Amniotic stem cell (primary cell): ENCODE measurements at places on chromosomes 2 and 18.

GRCh38 chr2:195945056-195945455, 123.6 kb downstream of the DNAH7 start:
- no peak for DNase-seq

GRCh38 chr2:27831279-27832050, 58.7 kb downstream of the RBKS start:
- no peak for DNase-seq

DNA sequence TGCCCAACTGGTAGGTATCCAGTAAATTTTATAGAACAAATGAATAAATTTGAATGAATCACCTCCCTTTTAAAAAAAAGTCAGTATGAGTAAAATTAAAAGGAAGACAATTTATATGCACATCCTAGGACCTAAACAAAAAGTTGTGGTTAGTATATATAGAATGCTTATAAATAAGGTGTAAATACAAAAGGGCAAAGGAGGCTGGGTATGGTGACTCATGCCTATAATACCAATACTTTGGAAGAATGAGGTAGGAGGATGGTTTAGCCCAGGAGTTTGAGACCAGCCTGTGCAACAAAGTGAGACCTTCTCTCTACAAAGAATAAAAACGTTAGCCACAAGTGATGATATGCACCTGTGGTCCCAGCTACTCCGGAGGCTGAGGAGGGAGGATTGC, 12.8 kb downstream of the C2orf69 start:
- DNase-seq = no peak

DNA sequence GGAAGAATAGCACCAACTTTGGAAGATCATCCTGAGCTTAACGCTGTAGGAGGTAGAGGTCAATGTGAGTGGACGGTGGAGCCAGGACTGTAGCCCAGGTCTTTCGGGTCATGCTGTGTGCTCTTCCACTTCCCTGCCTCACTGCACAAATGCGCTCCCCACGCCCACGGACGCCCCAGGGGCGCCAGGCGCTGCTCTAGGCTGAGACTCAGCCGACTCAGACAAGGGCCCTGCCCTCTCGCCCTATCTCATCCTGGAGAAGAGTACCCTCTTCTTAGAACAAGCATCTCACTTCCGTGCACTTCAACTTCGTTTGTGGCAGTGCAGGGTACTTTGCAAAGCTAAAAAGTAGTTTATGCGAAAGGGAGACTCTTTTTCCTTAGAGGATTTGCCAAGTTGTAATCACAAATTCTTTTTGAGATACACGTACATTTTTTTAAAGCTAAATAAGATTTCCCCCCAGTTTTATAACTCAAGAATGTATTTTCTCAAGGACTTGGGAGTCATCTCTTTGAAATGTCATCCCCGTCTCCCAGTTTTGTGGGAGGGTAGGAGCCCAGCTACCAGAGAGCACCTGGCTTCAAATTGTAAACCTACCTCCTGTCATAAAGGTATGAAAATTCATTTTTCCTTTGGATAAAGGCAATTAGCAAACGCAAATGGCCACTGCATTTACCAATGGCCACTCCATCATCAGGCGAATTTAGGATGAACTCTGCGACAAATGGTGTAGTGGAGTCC, 1.2 kb upstream of the PRELID3A start:
- DNase-seq = no peak

GRCh38 chr18:62187543-62188510, 772 bp downstream of the RELCH start:
- no peak for DNase-seq

- peak; percentile 16 for DNase-seq
These were observed 350.6 kb upstream of the VRK2 start for GRCh38 chr2:57696016-57696415.

GRCh38 chr18:4093676-4094075, 361.4 kb downstream of the DLGAP1 start:
- DNase-seq = no peak

DNA sequence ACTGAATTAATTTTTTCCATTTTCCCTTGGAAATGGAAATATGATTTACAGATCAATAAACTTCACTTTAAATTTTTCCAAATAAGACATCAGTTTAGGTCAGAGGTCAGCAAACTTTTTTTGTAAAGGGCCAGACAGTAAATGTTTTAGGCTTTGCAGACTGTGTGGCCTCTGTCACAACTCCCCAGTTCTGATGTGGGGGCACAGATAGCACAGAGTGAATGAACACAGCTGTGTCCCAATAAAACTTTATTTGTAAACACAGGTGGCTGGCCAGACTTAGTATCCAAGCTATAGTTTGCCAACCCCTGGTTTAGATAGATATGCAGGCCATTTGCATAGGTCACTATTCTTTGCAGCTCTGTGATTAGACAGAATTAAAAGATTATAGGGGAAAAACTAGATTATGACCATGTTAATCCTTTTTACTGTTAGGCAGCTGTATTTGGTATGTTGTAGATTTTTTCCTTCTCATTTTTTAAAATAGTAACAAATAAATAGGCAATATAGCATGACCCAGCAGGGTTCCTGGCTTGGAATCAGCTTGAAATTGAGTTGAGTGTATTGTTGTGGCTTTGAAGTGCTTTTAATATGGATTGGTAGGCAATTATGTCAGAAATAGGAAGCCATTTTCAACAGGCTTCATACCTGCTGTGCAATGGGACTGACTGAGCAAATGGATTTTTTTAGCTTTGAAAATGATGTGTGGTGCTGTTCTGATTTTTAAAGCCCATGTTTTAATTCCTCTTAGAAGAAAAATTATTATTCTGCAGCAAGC, 59.7 kb downstream of the WDSUB1 start:
- no peak for DNase-seq

GRCh38 chr2:152445791-152446201, 110.8 kb downstream of the FMNL2 start:
- peak; percentile 68 for DNase-seq

DNA sequence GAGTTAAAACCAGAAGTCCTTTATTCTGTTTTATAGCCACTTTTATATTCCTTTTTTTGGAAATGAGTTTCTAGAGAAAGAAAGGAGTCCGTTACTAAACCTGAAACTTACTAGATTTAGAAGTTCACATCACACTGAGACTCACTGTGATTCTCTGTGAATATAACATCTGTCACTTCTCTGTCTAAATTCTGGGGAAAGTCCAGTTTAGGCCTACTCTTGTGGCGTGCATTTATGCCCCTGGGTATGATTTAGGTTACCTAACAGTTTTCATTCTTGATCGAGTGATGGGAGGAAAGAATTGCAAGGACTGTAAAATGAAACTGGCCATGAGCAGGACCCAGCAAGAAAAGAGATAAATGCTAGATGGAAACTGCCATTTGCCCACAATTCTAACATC, 449.6 kb downstream of the SPAG16 start:
- DNase-seq = no peak

DNA sequence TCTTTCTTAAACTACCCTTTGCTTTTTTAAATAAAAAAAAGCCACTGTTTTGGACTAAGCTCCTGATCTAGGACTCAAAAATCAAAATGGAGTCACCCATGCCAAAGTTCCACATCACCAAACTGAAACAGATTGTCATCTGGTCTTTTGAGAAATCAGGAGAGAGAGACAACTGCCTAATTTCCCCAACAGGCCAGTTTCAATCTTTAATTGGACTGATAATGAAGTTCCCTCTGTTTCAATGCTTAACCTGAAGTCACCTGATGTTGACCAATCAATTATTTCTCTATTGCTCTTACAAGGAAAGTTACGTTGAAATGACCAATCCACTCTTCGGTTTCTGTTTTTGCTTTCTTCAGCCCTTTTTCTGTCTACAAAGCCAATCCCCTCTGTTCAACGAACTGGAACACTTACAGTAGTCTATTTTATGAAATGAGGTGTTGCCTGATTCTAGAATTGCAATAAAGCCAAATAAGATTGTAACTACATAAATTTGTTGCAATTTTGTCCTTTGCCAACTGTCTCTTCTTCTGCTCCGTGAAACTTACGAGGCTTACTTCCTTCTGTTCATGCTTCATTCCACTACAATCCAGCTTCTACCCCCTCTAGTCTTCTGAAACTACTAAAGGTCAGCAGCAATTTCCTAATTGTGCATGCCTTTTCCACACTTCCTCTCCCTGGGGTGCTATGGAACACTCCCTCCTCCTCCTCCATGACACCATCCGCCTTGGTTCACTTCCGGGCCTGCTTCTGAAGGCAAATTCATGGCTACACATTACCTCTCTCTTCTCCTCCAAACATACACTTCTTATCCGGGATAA, 95.2 kb upstream of the CD302 start:
- no peak for DNase-seq

DNA sequence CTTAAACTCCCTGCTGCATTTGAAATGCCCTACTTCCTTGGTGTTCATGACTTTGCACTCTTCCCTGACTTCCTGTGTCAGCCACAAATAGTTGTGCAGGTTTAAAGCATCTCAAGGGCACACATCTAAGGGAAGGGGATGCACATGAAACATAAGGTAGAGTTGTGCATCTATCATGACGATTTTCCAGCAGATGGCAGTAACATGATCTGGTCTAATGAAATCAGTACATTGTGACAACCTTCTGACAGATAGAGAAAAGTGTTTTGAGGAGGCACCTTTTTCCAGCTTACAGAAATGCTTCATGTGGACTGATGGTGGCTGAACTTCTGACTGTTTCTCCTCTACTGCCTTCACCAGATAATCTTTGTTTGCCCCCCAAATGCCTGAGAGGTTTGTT, 238.9 kb downstream of the XIRP2 start:
- peak; percentile 11 for DNase-seq

DNA sequence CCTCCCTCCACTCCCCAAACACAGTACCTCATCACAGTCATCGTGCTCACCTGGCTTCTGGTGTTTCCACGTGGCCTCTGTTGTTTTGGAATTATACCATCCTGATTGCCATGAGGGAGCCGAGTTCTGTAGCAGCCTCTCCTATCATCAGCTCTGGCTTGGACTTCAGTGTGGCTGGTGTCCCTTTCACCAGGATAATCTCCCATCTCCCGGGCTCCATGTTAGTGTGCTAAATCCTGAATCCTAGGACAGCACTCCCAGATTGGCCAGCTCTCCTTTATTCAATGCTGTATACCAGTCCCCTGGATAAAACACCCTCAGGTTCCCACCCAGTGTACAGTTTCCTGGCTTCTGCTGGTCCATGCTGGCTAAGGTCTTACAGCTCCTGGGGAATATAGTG, 53.3 kb downstream of the LONRF2 start:
- no peak for DNase-seq
